ENCODE measurements at places on chromosomes 5 and 9.

GRCh38 chr9:103941104-103941503 lies 153.0 kb upstream of the SMC2 start:
- peak; percentile 90 for DNase-seq

DNA sequence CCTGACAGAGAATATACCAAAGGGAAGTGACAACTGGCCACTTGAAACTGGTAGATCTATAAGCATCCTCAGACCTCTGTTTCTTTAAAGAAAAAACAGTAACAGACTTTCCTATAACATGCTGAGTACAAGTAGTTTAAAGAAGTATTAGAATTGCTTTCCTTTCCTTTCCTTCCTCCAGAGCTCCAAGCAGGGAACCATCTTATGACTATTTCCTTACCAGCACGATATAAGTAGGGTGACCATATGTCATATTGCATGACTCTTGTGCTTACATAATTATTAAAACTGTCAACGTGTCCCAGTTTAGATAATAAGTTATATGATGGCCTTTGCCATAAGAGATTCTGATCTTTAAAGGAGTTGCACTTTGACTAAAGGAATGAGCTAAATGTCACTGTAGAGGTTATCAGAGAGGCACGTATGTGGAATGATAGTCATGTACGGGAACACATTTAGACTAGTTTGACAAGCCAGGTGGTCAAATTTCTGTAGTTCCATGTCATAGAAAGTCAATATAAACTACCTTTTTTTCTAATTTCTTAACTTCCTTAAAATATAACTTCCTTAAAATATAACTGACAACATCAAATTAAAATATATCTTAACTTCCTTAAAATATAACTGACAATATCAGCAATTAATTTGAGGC lies 212.7 kb upstream of the CD180 start:
- DNase-seq = no peak

DNA sequence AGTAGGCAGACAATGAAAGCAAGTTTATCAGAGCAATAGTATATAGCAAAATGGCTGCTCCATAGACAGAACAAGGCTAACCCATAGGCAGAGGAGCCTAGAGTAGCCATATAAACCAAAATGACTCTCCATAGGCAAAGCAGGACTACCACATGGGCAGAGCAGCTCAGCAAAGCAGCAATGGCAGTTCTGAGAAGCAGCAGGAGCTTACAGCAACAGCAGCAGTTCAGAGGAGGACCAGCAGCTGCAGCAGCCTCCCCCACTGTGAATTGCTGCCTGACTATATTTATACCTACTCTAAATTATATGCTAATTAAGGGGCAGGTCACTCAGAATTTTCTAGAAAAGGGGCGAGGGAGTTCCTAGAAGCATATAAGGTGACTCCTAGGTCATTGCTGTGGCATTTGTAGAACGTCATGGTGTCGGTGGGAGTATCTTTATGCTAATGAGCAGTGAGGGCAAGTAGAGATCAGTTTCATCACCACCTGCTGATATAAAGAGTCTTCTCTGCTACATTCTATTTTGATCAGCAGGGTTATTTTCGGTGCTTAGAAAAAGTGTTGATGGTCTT lies 1115.5 kb downstream of the DTWD2 start:
- no peak for DNase-seq

- peak; percentile 25 for DNase-seq
Measured at GRCh38 chr9:1837453-1838084, 177.6 kb upstream of the SMARCA2 start.

DNA sequence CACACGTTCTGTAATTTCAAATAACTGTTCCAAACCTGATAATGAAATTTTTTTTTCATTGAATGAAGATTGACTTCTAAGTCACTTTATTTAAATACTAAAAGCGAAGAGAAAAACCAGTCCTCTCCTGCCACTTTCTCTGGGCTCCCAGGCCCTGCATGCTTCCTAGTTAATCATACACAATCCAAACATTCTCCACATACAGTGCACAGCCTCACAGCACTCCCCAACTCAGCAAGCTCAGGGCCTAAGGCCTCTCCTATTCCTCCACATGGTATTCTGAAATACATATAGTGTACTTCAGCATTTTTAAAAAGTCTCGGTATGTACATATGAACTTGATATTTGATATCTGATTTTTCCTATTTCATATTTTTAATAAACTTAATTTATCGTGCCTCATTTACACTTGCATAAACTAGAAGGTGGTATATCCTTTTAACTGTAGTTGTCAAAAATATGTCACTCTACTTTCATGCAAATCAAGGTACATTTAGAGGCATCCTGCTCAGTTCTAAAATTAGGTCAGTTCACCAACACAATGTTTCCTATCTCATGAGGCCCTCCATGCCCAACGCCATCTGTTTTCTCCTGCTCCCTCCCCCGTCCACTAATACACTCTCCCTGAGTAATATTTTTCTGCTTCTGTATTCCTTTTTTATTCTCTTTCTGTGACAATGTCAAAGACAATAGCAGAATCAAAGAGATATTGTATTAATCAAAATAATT lies 206.7 kb downstream of the ARRDC3 start:
- no peak for DNase-seq

- no peak for DNase-seq
Measured at GRCh38 chr9:715300-715699, 126.2 kb upstream of the DMRT1 start.

DNA sequence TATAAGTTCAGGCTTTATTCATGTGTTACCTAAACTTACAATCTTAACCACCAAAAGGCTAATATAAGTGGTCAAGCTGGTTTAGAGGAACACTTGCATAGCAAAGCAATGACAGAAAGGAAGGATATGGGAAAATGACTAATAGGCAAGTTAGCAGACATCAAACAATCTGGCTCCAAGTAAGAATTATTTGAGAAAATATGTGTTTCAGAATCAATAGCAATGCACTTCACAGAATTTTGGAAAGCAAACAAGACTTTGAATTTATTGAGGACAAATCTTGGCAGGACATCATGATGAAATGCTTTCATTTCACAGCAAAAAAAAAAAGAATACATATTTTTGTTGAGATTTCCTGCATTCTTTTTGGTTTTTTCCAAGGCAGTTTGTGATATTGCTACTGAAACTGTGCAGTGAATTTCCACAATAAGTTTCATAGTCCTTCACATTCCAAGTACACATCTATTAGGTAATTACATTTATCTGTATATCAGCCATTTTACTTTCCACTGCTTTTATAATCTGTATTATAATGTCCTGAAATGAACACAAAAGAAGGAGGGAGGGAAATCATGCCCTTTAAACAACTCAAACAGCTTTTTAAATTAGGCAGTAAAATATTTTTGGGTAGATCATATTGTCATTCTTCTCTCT lies 417.9 kb downstream of the NR2F1-AS1 start:
- DNase-seq = peak; percentile 30

DNA sequence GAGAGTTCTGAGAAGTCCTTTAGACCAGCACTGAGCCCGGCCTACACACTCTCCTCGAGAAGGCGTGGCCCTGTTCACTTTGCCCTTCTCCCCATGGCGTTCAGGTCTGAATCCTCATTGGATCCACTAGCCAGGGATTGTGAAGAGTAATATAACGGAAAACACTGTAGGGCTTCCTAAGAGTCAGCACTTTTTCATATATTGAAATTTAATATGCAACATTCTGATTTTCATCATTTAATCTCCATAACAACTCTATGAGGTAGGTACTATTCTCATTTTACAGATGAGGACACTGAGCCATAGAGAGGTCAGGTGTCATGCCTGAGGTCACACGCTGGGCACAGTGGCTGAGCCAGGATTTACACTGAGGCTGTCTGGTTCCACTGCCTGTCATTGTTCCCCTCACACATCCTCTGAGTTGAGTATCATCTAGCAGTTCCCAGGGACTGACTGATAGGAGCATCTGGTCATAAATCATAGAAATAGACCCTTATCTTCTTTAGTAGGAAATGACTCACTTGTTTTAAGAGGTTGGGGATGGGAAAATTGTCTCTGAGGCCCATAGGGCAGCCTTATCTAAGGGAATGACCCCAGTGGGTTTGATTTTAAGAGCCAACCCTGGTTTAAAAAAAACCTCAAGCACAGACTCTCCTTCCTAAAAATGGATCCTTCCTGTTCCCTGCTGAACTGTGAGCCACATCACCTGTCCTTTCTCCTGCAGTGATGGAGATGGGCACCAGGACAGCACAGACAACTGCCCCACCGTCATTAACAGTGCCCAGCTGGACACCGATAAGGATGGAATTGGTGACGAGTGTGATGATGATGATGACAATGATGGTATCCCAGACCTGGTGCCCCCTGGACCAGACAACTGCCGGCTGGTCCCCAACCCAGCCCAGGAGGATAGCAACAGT lies 41.2 kb downstream of the THBS4 start:
- peak; percentile 40 for DNase-seq

GRCh38 chr5:62783374-62784057 lies 204.9 kb downstream of the LRRC70 start:
- DNase-seq = no peak

- DNase-seq = no peak
Measured at GRCh38 chr5:168014433-168015123, 276.9 kb upstream of the WWC1 start.

- no peak for DNase-seq
Measured at GRCh38 chr9:134712243-134712642, 70.6 kb downstream of the COL5A1 start.

DNA sequence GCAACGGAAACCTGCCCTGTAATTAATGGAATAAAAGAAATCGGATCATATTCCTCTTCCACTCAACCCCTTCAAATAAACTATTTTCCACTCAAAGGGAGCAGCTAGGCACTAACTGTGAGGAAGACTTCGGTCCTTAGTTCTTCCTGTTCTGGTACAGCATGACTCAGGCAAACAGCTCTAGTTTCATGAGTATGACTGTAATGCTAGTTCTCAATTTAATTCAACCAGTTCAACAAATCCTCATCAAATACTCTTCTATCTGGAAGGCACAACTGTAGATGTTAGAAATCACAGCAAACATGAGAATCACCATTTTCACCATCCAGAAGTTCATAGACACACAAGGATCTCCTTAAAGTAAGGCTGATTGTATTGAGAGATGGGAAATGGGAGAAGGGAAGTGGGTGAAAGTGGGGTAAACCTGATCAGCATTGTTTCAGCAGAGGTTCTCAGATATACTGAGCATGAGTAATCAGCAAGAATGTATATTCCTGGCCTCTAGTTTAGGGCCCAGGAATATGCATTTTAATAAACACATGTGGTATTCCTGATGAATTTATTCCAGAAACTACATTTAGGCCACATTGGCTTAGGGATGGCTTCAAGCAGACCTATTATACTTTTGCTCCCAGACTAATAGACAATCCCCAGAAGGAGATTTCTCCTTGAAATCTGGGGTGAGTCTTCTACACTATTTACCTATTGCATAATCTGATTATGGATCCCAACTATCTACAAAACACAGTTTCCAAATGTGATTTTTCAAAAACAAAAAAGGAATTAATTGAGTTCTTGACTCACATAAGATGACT lies 141.1 kb upstream of the SLC12A2 start:
- DNase-seq = peak; percentile 21

DNA sequence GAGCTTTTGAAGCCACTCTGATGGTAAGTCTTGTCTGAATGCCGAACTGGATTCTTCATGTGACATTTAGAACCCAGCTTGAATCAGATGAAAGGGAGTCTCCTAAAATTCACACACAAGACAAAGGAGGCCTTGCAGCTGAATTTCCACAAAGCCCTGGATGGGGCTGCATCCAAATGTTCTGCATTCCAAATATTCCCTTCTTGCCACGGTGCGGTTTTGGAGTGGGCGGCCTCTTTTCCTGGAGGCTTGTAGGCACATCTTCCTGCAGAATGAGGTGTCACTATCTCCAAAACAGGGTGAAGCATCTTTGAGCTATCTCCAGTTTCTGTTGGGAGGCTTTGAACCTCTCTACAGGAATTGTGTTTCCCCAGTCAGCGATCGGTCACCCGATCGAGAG lies 342.7 kb downstream of the ARHGEF28 start:
- no peak for DNase-seq

DNA sequence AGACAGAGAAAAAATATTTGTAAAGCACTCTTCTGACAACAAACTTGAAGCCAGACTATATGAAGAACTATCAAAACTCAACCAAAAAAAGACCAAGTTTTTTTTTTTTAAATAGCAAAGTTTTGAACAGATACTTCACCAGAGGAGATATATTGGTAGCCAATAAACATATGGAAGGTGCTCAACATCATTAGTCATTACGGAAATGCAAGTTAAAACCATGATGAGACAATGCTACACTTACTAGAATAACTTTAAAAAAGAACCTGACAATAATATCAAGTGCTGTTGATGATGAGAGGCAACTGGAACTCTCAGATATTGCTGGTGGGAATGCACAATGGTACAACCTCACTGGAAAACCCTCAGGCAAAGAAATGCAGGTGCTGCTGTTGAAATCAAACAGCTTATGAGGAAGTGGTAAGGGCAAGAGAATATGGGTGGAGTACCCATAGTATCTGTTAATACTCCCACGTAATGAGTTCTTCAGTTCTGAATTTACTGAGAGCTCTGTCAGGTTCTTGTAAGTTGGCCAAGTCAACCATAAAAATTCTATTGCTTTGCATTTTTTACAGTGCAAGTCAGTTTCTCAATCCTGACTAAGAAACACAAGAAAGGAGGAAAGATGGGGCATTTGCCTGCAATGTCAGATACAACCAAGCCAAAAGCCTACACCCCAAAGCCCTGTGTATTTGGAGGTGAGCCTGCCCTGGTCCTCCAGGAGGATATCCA lies 87.3 kb upstream of the GNAQ start:
- no peak for DNase-seq

DNA sequence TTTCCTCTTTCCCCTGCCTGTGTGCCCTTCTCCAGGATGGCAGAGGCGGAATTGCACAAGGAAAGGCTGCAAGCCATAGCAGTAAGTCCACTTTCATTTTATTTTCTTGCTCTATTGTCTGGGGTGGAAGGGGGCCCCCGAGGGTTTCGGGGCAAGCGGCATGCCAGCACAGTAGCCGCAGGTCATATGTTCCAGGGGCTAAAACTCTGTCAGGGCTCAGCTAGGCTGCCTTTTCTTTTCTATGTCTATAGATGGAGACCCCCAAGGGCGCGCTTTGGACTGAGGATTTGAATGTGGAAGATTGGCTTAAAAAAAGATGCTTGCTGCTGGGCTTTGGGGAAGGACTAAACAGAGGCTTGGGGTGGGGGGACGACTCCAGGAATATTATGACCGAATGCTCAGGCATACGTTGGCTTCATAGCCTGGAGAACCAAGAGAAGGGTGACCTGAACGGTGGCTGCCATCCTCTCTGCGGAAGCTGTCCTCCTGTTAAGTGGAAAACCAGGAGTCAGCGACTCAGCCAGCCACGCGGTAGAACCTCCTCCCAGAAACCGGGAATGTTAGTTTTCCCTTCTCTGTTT lies 545 bp downstream of the PALM2AKAP2 start:
- peak; percentile 42 for DNase-seq

- peak; percentile 93 for DNase-seq
Measured at GRCh38 chr5:172283020-172283861, at the start of gene UBTD2. UBTD2 (minus strand) TSS chr5:172283764; CDS start chr5:172283665, 99 bp downstream.

GRCh38 chr5:151096001-151096373 lies 15.2 kb upstream of the TNIP1 start:
- DNase-seq = no peak

GRCh38 chr5:180495991-180496741 lies 2.0 kb downstream of the CNOT6 start:
- DNase-seq = no peak

GRCh38 chr5:109682383-109682782 lies 7.3 kb upstream of the MAN2A1 start:
- DNase-seq = no peak

- peak; percentile 71 for DNase-seq
Measured at GRCh38 chr5:116575326-116576052, 866 bp upstream of the SEMA6A start.

- DNase-seq = no peak
Measured at GRCh38 chr5:140342896-140343295, 3.5 kb downstream of the HBEGF start.
